Activated CD8-positive, alpha-beta memory T cell treated with anti-CD3 and anti-CD28 coated beads, Interleukin-2, amount 10 ng/mL, durations not matched to agents 7 days and 5 days (primary cell): ENCODE measurements at places on chromosomes 6 and 20. TPM values are rescaled to one million over a fixed set of nuclear protein-coding genes. Genes with fewer than 3 reads are reported as not detected.

DNA sequence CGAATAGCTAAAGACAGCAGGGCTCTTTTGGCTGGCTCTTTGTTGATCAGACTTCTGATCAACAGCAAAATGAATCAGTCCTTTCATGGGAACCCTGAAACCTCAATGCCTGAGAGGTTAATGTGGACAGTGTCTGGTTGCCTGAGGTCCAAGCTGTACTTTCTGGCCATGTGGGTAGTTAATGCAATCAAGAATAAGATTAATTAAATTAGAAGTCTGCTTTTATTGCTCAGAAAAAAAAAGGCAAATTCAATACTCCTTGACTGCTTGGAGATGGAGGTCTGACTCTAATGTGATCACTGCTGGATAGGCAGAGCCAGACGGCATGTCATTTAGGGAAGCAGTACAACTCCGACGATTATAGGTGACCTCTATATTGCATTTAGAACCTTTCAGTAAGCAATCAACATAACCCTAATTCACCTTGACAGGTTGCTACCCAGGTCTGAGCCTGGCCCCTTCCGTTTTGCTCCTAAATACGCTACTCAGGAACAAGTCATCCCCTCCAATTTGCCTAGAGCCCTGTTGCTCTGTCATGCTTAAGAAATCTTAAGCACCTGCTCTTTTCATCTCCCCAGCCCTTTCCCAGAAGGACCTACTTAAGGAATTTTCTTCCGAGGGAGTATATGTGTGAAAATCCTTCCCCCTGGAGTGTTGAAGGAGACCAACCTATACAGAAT lies 370.0 kb upstream of the SPTLC3 start:
- DNase-seq, result no peak

DNA sequence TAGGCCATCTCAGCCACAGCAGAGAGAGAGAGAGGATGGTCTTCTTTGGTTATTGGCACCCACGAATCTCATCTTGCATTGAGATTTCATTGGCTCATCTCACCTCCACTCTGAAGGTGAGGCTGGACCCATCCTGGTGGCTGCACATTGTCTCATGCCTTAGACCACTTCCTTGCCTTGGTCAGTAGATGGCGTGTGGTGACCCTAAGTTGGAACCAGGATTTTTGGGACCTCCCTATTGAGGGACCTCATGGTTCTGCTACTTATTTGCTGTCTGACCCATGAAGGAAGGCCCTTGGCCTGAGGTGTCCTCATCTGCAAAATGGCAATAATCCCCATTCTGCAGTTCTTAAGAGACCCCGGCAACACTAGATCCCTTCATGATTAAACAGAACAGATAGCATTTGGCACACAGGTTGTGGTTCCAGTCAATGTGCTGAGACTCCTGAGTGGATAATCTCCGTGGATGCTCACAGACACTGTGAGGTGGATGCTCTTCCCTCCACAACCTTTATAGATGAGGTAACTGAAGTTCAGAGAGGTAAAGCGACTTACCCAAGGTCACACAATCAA lies 21.5 kb upstream of the AAR2 start:
- DNase-seq, result no peak

The NKX2-2 gene
- not detected for total RNA-seq

GRCh38 chr20:8583012-8583565 lies 451.0 kb downstream of the PLCB1 start:
- no peak for DNase-seq

The POPDC3 gene
- not detected for total RNA-seq

DNA sequence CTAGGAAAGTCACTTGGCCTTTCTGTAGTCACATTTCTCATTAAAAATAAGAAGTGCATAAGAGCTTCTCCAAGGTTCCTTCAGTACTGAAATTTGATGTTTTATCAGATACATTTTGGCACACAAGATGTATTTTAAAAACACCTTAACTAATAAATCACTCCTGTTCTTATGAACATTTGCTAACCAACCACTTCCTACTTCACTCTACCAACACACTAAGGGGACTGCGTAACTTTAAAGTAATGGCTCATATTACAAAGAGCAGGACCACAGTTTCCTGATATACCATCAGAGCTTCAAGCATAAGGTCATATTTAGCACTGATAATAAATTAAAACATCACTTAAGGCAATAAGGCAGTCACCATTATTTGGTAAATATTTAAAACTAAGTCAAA lies 104.4 kb downstream of the RALGAPA2 start:
- DNase-seq, result no peak

DNA sequence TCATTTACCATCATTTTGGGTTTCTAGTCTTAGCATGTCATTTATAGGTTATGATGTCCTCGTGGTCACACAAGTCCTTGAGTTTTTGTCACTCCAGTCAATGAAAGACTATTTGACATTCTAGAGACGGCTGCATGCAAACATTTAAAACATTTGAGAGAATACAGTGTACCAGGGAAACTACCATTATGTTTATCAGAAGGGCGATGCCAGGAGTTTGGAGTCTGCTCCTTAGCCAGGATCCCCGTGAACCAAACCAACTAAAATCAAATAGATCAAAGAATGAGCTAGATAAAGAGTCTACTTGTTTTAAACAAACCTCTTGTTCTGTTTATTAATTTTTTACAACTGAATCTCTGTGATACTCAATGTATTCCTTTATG lies 122.6 kb downstream of the OLIG3 start:
- DNase-seq, result no peak
